ENCODE measurements at places on chromosomes 6 and 20. TPM values are rescaled to one million over a fixed set of nuclear protein-coding genes. Genes with fewer than 3 reads are reported as not detected.

GRCh38 chr6:74731204-74731603, 474.6 kb downstream of the COL12A1 start:
- DNase-seq = no peak
- no peaks in the 10 kb centered on the region for H3K36me3 ChIP-seq
- H3K27ac ChIP-seq = no peak overlapping the region
- H3K27me3 ChIP-seq = no peaks in the 10 kb centered on the region
- H3K4me3 ChIP-seq = no peak overlapping the region

- no peak overlapping the region for H3K4me3 ChIP-seq
- no peaks in the 10 kb centered on the region for H3K4me1 ChIP-seq
- H3K36me3 ChIP-seq = no peaks in the 10 kb centered on the region
- H3K27me3 ChIP-seq = no peaks in the 10 kb centered on the region
These were observed 124.4 kb upstream of the HCRTR2 start for GRCh38 chr6:55049866-55050265.

DNA sequence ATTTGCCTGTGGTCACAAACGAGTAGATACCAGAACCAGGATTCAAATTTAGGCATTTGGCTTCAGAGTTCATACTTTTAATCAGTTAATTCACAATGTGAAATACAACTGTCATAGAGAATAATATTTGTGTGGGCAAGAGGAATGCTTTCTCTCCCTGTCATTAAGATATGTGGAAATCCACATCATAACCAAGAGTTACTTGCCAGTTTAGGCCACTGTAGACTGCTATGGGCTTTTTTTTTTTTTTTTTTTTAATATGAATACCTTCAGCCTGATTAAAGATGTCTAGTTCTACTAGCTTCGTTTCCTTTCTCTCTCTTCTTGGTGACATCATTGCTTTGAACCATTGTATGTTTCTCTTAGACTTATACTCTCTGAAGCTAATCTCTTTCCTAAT, 244.9 kb downstream of the ZFAND3 start:
- no peak overlapping the region for H3K4me3 ChIP-seq
- H3K36me3 ChIP-seq = peaks cover 12% of the 10 kb centered on the region
- no peaks in the 10 kb centered on the region for H3K4me1 ChIP-seq
- no peaks in the 10 kb centered on the region for H3K27me3 ChIP-seq
- DNase-seq = no peak

DNA sequence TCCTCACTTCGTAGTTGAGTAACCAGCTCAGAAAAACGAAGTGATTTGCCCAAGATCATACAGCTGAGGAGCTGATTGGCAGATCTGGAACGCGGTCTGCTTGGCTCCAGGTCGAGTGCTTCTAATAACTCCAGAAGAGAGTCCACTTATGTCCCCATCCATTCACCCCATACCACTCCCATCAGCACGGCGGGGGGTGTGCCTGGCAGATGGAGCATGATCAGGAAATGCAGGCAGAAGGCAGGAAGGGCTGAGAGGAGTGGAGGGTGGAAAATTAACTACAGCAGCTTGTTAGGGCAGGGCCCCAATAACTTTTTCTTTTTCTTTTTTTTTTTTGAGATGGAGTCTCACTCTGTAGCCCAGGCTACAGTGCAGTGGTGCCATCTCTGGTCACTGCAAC, 15.0 kb downstream of the FITM2 start:
- H3K4me3 ChIP-seq = no peak overlapping the region
- no peaks in the 10 kb centered on the region for H3K36me3 ChIP-seq
- no peaks in the 10 kb centered on the region for H3K27me3 ChIP-seq
- DNase-seq = no peak
- no peak overlapping the region for H3K27ac ChIP-seq
- H3K4me1 ChIP-seq = no peaks in the 10 kb centered on the region

- DNase-seq = peak; percentile 58
- no peaks in the 10 kb centered on the region for H3K27me3 ChIP-seq
- no peak overlapping the region for H3K4me3 ChIP-seq
- no peak overlapping the region for H3K27ac ChIP-seq
- H3K36me3 ChIP-seq = peaks cover 11% of the 10 kb centered on the region
These were observed 122.5 kb downstream of the RNGTT start for GRCh38 chr6:88840796-88841539.

DNA sequence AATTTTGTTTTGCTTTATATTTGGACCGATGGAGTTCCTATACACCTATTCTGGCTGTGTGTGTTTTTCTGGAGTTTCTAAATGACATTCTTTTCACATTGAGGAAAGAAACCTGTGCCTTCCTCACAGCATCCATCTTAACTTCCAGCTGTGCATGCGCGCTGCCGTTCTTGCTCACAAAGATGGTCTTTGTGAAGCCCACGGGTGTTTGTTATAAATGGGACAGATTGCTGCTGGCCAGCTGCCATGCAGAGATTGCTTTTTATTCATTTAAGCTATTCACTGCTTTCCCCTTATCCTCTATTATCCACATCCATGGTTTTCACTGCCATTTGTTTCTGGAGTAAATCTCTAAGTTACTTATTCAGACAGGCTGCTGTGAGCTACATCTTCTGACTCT, 54.2 kb downstream of the SYNDIG1 start:
- H3K4me3 ChIP-seq = no peak overlapping the region
- no peak overlapping the region for H3K27ac ChIP-seq
- no peaks in the 10 kb centered on the region for H3K36me3 ChIP-seq
- H3K4me1 ChIP-seq = no peaks in the 10 kb centered on the region
- DNase-seq = no peak

GRCh38 chr6:15375638-15376290, 129.9 kb downstream of the JARID2 start:
- no peaks in the 10 kb centered on the region for H3K36me3 ChIP-seq
- no peaks in the 10 kb centered on the region for H3K4me1 ChIP-seq
- H3K4me3 ChIP-seq = no peak overlapping the region
- DNase-seq = no peak
- no peak overlapping the region for H3K27ac ChIP-seq
- no peaks in the 10 kb centered on the region for H3K27me3 ChIP-seq

DNA sequence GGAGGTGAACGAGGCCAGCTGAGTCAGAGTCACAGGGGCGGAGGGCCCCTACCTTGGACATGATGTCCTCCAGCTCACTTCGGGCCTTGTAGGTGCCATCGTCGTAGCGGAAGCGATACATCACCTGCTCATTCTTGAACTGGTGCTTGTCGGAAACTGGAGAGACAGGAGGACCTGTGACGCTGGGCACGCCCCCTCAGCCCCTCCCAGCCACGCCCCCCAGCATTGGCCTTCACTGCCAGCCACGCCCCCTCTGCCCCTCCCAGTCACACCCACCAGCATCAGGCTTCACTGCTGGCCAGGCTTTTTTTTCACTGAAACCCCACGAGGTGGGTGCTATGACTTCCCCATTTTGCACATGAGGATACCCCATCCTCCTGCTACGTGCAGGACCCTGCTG, 148.2 kb downstream of the PREX1 start:
- H3K4me1 ChIP-seq = no peaks in the 10 kb centered on the region
- no peaks in the 10 kb centered on the region for H3K36me3 ChIP-seq
- DNase-seq = peak; percentile 83
- no peak overlapping the region for H3K27ac ChIP-seq
- no peaks in the 10 kb centered on the region for H3K27me3 ChIP-seq

DNA sequence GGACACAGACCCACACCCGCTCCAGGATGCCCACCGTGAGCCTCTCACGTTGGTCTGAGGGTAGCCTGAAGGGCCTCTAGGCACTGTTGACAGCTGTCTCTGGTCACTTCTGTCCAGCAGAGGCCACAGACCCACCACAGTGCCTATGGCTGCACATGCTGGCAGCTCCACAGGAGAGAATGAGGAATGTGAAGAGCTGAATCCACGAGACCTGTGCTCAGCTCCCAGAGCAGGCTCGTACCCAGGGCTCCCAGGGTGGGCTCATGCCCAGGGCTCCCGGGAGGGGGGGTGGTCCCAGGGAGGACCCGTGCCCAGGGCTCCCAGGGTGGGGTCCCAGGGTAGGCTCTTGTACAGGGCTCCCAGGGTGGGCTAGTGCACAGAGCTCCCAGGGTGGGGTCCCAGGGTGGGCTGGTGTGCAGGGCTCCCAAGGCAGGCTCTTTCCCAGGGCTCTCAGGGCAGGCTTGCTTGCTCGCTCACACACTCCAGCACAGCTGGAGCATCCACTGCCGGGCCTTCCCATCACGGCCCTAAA, 201.0 kb downstream of the SYNDIG1 start:
- no peak overlapping the region for H3K4me3 ChIP-seq
- DNase-seq = no peak
- H3K36me3 ChIP-seq = no peaks in the 10 kb centered on the region
- H3K4me1 ChIP-seq = no peaks in the 10 kb centered on the region

DNA sequence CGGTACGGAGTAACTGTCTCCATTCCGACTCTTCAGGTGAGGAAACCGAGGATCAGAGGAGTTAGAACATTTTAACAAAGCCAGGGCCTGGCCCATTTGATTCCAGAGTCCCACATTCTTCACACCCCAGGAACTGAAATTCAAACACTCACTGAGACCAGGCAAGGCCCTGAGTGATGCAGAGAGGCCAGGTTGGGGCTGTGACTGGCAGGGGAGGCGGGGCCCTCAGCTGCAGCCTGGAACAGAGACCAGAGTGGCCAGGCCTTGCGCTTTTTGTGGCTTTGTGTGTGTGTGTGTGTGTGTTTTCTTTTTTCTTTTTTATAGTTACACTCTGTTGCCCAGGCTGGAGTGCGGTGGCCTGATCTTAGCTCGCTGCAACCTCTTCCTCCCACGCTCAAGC, 57.2 kb downstream of the BCAS4 start:
- H3K4me3 ChIP-seq = no peak overlapping the region
- no peaks in the 10 kb centered on the region for H3K27me3 ChIP-seq
- DNase-seq = no peak
- H3K4me1 ChIP-seq = peaks cover 17% of the 10 kb centered on the region

- no peak for DNase-seq
- no peak overlapping the region for H3K4me3 ChIP-seq
- no peak overlapping the region for H3K27ac ChIP-seq
- no peaks in the 10 kb centered on the region for H3K4me1 ChIP-seq
These were observed 689.1 kb upstream of the MARCKS start for GRCh38 chr6:113168057-113168456.

- no peak overlapping the region for H3K27ac ChIP-seq
- no peaks in the 10 kb centered on the region for H3K27me3 ChIP-seq
- no peak for DNase-seq
- no peaks in the 10 kb centered on the region for H3K36me3 ChIP-seq
- H3K4me1 ChIP-seq = peaks cover 24% of the 10 kb centered on the region
- no peak overlapping the region for H3K4me3 ChIP-seq
These were observed 104.4 kb downstream of the TOX2 start for GRCh38 chr20:44018942-44019637.

- no peaks in the 10 kb centered on the region for H3K27me3 ChIP-seq
- no peaks in the 10 kb centered on the region for H3K4me1 ChIP-seq
- no peak overlapping the region for H3K27ac ChIP-seq
- H3K4me3 ChIP-seq = no peak overlapping the region
These were observed 58.4 kb downstream of the GJA10 start for GRCh38 chr6:89952686-89953085.

GRCh38 chr6:91155129-91155785, 568.4 kb upstream of the MAP3K7 start:
- H3K36me3 ChIP-seq = no peaks in the 10 kb centered on the region
- no peaks in the 10 kb centered on the region for H3K27me3 ChIP-seq
- H3K27ac ChIP-seq = no peak overlapping the region

GRCh38 chr6:38671885-38672467, 31.0 kb downstream of the GLO1 start:
- no peaks in the 10 kb centered on the region for H3K4me1 ChIP-seq
- DNase-seq = peak; percentile 68
- no peaks in the 10 kb centered on the region for H3K27me3 ChIP-seq
- H3K27ac ChIP-seq = no peak overlapping the region
- H3K36me3 ChIP-seq = no peaks in the 10 kb centered on the region

- H3K4me3 ChIP-seq = no peak overlapping the region
- H3K27me3 ChIP-seq = no peaks in the 10 kb centered on the region
- H3K27ac ChIP-seq = no peak overlapping the region
- H3K4me1 ChIP-seq = no peaks in the 10 kb centered on the region
- peaks cover 20% of the 10 kb centered on the region for H3K36me3 ChIP-seq
These were observed 68.2 kb downstream of the C6orf52 start for GRCh38 chr6:10626154-10626741.

DNA sequence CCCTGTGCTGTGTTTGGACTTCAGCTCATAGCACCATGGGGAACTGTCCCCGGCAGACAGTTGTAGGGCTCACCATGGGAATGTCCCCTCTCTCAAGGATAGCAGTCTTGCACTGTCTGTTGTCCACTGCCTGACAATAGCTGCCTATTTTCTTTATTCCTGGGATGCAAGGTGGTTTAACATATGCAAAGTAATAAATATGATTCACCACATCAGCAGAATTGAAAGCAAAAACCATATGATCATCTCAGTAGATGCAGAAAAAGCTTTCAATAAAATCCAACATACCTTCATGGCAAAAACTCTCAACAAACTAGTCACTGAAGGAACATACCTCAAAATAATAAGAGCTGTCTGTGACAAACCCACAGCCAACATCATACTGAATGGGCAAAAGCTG, 13.5 kb upstream of the LRP11 start:
- H3K27me3 ChIP-seq = no peaks in the 10 kb centered on the region
- no peak for DNase-seq
- no peaks in the 10 kb centered on the region for H3K36me3 ChIP-seq
- no peak overlapping the region for H3K4me3 ChIP-seq
- no peak overlapping the region for H3K27ac ChIP-seq
- no peaks in the 10 kb centered on the region for H3K4me1 ChIP-seq

- no peak overlapping the region for H3K27ac ChIP-seq
- H3K27me3 ChIP-seq = no peaks in the 10 kb centered on the region
- H3K4me3 ChIP-seq = no peak overlapping the region
- no peak for DNase-seq
These were observed 677.5 kb downstream of the HDGFL1 start for GRCh38 chr6:23246896-23247295.

GRCh38 chr6:111673937-111674336, 68.3 kb upstream of the TRAF3IP2 start:
- no peak for DNase-seq
- H3K4me1 ChIP-seq = peaks cover 47% of the 10 kb centered on the region
- H3K4me3 ChIP-seq = no peak overlapping the region

- H3K36me3 ChIP-seq = no peaks in the 10 kb centered on the region
- no peak overlapping the region for H3K27ac ChIP-seq
- H3K4me1 ChIP-seq = peaks cover 6% of the 10 kb centered on the region
- no peak overlapping the region for H3K4me3 ChIP-seq
- no peak for DNase-seq
These were observed 3.6 kb upstream of the DSN1 start for GRCh38 chr20:36777167-36777566.

- H3K4me1 ChIP-seq = no peaks in the 10 kb centered on the region
- H3K27ac ChIP-seq = no peak overlapping the region
- DNase-seq = no peak
- H3K4me3 ChIP-seq = no peak overlapping the region
- H3K36me3 ChIP-seq = no peaks in the 10 kb centered on the region
- H3K27me3 ChIP-seq = no peaks in the 10 kb centered on the region
These were observed 34.1 kb downstream of the MEI4 start for GRCh38 chr6:77686931-77687330.

DNA sequence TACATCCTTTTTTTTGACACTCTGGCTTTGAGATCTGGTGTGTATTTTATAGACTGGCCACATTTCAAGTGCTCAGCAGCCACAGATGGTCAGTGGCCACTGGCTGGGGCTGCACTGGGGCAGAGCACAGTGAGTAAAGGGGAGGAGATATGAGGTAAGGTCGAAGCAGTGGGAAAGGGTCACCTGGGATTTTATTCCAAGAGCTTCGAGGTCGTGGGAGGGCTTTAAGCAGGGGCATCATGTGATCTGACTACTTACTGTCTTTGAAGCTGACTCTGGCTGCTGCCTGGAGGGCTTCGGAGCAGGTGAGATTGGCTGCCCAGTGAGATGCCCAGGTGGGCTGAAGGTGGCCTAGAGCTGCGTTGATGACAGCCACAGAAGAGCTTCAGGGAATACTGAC, 6.7 kb downstream of the C20orf203 start:
- H3K27me3 ChIP-seq = no peaks in the 10 kb centered on the region
- DNase-seq = no peak
- peaks cover 6% of the 10 kb centered on the region for H3K4me1 ChIP-seq
- no peaks in the 10 kb centered on the region for H3K36me3 ChIP-seq

The ENPP3 gene
- 8.9 TPM for polyA plus RNA-seq

The FAM209A gene
- 0.32 TPM for polyA plus RNA-seq

The PLCB4 gene
- polyA plus RNA-seq = under 0.01 TPM

The TRAPPC3L gene
- not detected for polyA plus RNA-seq

The BPIFB3 gene
- polyA plus RNA-seq = not detected
